ENCODE measurements at places on chromosomes 16 and 17.

GRCh38 chr16:59840169-59840568 is 1106.1 kb upstream of the GOT2 start:
- no peak for DNase-seq

DNA sequence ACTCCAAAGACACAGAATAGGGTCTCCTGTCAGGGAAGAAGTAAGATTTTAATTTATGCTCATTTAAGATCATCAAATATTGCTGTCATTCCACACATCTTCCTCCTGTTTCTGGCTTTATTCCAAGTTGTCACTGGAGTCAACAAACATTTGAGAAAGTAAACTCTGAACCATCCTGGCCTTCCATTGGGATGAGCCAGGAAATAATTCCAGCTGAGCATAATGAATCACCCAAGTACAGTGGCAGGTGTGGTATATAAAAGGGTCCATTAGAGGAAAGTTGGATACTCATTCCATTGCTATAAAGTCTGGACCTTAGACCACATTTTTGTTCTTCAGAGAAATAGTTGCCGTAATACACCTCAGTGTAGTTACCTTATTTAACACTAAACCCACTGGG is 246.1 kb downstream of the SLC39A11 start:
- DNase-seq, result no peak

DNA sequence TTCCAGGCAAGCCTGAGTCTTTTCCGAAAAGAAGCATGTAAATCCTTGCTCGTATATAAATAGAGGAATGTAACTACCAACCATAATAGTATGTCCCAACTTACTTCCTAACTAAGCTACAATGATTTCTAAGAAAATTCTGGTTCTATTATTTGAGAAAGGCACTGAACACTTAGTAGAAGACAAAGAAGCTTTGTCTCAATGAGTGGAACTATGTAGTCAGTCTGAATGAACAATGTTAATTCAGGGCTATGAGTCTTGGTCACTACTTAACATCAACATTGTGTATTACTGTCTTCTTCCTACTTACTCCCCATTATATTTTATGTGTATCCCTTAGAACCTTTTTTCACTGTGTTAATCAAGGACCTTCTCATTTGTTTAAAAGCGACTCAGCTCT is 206.0 kb downstream of the CYB561 start:
- no peak for DNase-seq

GRCh38 chr17:29710891-29711418 is 88.2 kb upstream of the CORO6 start:
- DNase-seq, result no peak

DNA sequence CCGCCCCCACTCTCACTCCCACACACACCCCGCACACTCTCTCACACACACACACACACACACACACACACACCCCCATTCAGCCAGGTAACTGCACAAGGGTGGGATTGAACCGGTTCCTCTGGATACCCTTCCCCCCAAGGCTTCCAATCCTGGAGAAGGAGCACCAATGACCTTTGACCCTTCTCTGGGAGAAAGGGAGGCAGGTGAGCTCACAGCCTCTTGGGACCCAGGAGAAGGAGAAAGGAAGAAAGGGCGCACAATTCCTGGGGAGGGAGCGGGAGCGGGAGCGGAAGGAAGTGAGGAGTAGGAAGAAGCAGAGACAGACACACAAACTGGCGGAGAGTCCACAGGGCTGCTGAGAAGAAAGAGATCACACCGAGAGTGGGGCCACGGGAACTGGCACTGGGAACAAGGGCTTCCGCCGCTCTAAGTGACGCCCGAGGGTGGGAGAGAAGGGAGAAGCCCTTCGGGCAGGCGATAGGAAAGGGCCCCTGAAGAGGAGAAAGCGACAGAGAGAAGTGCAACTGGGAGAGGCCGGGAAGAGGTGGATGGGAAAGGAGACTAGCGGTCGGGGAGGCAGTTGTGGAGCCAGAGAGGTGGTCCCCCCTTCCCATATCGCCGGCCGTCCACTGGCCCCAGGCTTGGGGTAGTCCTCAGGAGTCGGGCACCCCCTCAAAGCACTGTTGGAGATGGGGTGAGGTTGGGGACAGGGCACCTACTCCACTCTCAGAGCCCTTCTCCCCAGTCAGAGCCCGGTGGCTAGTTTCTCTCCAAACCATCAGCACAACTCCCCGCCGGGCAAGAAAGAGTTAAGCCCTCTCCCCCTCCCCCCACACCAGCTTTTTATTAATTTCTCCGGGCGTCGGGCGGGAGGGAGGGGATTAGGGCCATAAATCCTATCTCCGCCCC is 1.3 kb downstream of the SAMD14 start:
- no peak for DNase-seq

DNA sequence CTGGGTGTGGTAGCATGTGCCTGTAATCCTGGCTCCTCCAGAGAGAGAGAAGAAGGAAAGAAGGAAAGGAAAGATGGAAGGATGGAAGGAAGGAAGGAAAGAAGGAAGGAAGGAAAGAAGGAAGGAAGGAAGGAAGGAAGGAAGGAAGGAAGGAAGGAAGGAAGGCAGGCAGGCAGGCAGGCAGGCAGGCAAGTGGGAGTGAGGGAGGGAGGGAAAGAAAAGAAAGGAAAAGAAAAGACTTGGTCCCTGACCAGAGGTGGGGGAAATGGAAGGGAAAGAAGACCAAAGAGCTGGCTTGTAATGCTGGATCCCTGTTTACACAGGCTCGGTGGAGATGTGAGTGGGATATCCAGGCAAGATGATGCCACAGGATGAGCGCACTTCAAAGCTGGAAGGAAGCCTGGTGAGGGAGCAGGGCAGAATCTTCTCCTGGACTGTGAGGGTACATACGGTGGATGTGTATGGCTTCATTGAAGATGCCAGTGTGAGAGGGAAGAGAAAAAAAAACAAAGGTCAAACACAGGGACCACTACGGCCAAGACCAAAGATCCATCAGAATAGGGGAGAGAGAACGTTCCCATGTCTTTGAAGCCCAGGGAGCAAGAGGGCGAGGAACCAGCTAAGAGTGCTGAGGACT is 2.1 kb downstream of the CES1 start:
- DNase-seq, result no peak

Measured in GM13977 (cell line).